NCI-H345 (cell line): ENCODE measurements at places on chromosomes 16 and 17.
A peak's percentile ranks its signal among the peaks of the same experiment; 100 is the strongest.

- DNase-seq = peak; percentile 10
Measured at GRCh38 chr16:73610605-73611156, 562.8 kb upstream of the ZFHX3 start.

DNA sequence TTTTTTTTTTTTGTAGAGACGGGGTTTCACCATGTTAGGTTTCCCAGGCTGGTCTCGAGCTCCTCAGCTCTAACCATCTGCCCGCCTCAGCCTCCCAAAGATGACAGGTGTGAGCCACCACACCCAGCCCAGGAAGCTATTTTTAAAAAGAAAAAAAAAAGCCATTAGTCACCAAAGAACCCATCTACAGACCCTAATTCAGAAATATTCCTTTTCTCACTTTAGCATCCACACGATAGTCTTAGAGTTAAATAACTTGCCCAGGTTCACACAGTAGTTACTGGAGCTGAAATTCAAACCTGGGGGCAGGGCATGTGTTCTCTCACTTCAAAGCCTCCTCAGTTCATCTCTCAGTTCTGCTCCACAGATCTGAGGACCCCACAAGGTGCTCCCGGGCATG is 70.3 kb upstream of the NOL11 start:
- DNase-seq = no peak

DNA sequence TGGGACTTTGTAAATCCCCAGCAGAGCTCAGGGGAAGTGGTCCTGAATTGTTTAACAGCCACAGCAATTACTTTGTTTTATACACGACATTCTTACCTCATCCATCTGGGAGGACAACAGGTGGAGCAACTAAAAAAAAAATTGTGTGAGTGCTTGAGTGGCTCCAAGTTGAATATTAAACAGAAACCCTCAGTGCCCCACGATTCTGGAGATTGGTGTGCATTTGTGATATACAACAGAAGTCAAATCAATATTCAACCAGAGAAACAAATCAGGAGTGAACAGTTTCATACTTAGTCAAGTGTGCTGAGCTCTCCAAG is 204.8 kb downstream of the HAPSTR1 start:
- no peak for DNase-seq

DNA sequence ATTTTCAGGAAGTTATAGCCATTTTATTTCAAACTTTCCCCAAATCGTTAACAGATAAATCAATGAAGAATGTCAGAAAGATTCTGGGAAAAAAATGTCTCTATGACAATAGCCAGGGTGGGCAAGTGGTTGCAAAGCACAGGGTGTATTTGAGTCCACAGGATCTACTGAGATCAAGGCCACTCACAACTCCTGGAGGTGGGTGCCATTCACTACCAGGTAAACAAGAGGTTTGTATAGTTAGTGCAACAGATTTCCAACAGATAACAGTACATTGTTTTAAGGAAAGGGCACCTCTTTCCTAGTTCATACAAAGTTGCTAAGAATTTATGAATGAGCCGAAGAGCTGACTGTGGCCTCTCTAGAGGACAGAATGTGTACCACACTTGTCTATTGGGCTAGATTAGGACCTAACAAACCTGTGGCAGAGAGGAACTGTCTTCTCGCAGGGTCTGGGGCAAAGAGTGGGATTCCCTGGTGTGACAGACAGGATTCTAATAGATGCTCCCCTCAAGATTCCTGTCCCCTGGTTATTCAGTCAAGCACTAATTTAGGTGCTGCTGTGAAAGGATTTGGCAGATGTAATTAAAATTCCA is 52.0 kb upstream of the ZNF629 start:
- no peak for DNase-seq

- DNase-seq = no peak
Measured at GRCh38 chr16:88616320-88616719, 22.1 kb upstream of the IL17C start.

DNA sequence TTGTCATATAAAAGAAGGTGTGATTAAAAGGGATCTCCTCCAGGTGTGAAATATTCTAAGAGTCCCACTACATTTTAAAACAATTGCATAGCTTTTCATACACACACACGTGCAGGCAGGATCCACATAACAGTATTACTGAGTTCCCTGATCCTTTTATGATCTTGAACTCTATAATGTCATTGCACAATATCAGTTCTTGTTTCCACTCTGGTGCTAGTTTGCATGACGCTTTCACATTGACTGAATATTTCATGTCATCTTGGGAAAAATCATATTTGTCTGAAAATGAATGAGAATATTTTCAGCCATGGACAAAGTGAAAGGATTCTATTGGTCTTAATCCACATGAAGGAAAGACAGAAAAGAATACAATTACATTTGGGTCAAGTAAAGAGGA is 703.8 kb downstream of the CDH8 start:
- DNase-seq = no peak

DNA sequence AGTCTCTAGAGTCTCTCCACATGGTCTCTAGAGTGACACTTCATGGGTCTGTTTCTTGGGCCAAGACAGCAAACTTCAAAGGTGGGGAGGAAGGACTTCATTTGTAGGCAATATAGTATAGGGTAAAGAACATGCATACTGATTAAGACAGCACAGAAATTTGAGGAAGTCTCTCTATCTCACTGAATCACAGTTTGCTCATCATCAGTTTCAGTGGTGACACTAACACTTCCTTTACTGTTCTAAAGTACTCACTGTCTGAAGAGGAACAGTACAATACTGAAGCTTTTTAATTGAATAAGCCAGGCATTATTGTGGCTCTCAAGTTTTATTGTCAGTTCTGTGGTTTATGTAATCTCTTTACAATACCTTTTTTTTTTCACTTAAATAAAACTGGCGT is 656.4 kb upstream of the CDH8 start:
- no peak for DNase-seq
